HFFc6 (cell line): ENCODE measurements at places on chromosomes 1 and 21.
A peak's percentile ranks its signal among the peaks of the same experiment; 100 is the strongest.

DNA sequence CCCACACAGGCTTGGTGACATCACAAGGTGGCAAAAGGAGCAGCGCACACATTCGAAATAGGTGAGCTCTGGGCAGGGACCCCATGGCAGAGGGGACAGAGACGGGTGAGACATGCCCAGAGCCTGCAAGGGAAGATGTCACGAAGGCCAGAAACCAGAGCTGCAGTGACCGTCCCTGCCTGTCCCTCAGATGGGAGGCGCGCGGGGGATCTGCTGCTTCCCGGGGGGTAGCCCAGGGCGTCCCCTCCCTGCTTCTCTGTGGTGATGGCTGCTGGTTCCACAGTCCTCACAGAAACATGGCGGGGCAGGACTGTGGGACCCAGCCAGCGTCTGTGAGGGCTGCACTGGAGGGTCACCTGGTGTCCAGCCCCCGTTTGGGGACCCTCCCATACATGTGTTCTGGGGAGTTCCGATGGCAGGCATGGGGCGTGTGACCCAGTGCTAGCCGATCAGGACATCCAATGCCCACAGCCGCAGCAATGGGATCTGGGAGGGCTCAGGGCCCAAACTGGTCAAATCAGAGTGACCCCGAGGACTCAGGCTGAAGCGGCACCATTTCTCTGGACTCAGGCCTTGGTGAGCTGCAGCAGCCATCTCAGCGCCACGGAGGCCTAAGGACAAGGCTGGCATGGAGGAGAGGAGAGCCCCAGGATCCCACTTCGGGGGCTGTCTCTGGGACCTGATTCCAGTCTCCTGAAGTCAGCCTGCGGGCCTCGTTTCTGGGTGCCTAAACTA is 20.7 kb upstream of the SPSB1 start:
- no peak overlapping the region for H3K27ac ChIP-seq
- no peak for DNase-seq
- peaks cover 31% of the 10 kb centered on the region for H3K4me1 ChIP-seq
- no peak overlapping the region for H3K4me3 ChIP-seq

GRCh38 chr1:28973596-28974421 is 59.4 kb downstream of the EPB41 start:
- H3K36me3 ChIP-seq: 0 out of 2 replicates have a peak, but pooled peaks cover 5% of the 10 kb centered on the region
- H3K27me3 ChIP-seq: peaks cover 3% of the 10 kb centered on the region; the same call in 1 of the 2 replicates
- H3K4me3 ChIP-seq: peak overlapping the region; percentile 27
- peak overlapping the region; percentile 96 for H3K27ac ChIP-seq
- H3K4me1 ChIP-seq: peaks cover 42% of the 10 kb centered on the region

DNA sequence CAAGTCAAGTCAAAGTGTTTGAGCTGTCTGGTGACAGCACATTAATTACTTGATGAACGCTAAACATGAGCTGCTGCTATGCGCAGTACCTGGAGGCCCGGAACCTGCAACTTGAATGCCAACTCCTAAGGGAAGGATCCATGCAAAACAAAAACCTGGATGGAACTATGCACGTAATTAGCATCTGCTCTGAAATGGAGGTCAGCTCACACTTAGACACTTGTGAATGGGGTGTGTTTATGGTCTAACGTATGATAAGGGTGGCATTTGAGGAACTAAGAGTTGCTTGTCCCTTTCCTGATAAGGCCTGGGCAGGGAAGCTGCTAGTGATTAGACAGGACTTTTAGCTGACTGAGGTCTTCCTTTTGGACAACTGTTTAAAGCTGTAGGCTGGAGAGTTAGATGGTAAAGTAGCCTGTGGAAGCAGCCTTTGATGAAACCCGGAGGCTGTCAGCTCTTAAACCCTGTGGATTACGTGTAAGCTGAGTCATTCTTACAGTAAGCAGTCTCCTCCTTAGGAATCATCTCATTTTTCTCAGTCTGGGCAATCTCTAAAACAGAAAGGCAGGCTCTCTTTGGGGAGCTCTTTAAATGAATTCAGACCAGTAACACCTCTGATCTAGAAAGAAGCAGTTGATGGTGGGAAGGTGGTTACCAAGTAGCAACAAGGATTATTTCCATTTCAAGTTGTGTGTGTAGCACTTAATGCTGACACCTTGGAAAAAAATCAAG is 6.8 kb downstream of the TENT5C start:
- H3K4me1 ChIP-seq: peaks cover 40% of the 10 kb centered on the region
- H3K27ac ChIP-seq: peak overlapping the region; percentile 70
- H3K27me3 ChIP-seq: peaks cover 5% of the 10 kb centered on the region
- H3K36me3 ChIP-seq: no peaks in the 10 kb centered on the region
- no peak overlapping the region; the same call in 1 of the 2 replicates for H3K4me3 ChIP-seq

DNA sequence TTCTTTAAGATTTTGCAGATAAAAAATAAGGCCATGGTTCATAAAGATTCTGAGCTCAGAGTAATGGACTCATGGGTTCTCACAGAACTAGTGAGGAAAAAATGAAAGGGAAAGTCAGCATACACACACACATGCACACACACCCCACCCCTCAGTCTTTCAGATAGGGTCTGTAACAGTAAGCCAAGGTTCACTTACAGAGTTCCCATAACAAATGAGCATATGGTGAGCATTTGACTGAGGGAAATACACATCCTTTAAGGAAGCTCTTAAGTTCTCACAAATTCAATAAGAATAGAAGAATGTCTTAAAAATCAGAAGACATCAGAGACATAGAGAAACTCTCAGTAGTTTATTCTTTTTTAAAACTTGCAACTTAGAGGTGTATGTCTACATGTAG is 57.9 kb downstream of the NTMT2 start:
- no peak overlapping the region for H3K4me3 ChIP-seq
- peaks cover 24% of the 10 kb centered on the region for H3K4me1 ChIP-seq

- peaks cover 25% of the 10 kb centered on the region for H3K27me3 ChIP-seq
- H3K27ac ChIP-seq: no peak overlapping the region
- no peak for DNase-seq
- H3K4me3 ChIP-seq: no peak overlapping the region
- H3K4me1 ChIP-seq: no peaks in the 10 kb centered on the region
- H3K36me3 ChIP-seq: no peaks in the 10 kb centered on the region
These were observed 66.7 kb downstream of the ATP1A1 start for GRCh38 chr1:116439701-116440100.

GRCh38 chr1:8011016-8011415 is 15.1 kb downstream of the ERRFI1 start:
- peaks cover 36% of the 10 kb centered on the region for H3K4me1 ChIP-seq
- DNase-seq: no peak
- no peaks in the 10 kb centered on the region for H3K27me3 ChIP-seq
- no peak overlapping the region for H3K27ac ChIP-seq
- no peak overlapping the region for H3K4me3 ChIP-seq

DNA sequence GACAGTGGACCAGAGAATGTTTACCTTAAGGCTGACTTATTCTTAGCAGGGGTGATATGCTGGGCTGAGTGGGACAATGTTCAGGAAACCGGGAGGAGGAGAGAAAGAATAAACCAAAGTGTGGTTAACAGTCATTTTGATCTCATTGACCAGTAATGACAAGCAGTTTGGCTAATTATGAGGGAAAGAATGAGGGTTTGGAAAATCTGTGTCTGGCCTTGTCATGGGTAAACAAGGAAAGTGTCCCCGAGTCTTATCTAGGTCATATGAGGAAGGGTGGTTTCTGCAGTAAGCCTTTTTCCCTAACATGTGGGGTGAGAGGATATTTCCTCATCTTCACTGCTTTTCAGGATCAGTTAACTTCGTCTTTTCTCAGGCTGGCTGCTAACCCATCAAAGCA is 155.0 kb downstream of the TPR start:
- no peak for DNase-seq
- no peaks in the 10 kb centered on the region for H3K36me3 ChIP-seq
- H3K4me3 ChIP-seq: no peak overlapping the region
- peaks cover 14% of the 10 kb centered on the region; the same call in 1 of the 2 replicates for H3K4me1 ChIP-seq
- peaks cover 4% of the 10 kb centered on the region for H3K27me3 ChIP-seq

GRCh38 chr1:245666412-245666811 is 511.6 kb downstream of the KIF26B start:
- H3K27ac ChIP-seq: no peak overlapping the region
- peaks cover 2% of the 10 kb centered on the region; the same call in 1 of the 2 replicates for H3K27me3 ChIP-seq
- no peak for DNase-seq
- no peaks in the 10 kb centered on the region for H3K4me1 ChIP-seq

GRCh38 chr1:168631671-168632400 is 55.4 kb downstream of the XCL1 start:
- no peak overlapping the region for H3K27ac ChIP-seq
- H3K36me3 ChIP-seq: no peaks in the 10 kb centered on the region
- H3K27me3 ChIP-seq: peaks cover 2% of the 10 kb centered on the region; the same call in 1 of the 2 replicates

GRCh38 chr1:27606708-27607238 is 2.8 kb upstream of the AHDC1 start:
- DNase-seq: peak; percentile 43
- H3K27ac ChIP-seq: peak overlapping the region; percentile 54
- H3K36me3 ChIP-seq: no peaks in the 10 kb centered on the region
- peaks cover 21% of the 10 kb centered on the region for H3K4me1 ChIP-seq
- H3K27me3 ChIP-seq: peaks cover 3% of the 10 kb centered on the region
- H3K4me3 ChIP-seq: no peak overlapping the region

- DNase-seq: no peak
- H3K36me3 ChIP-seq: 0 out of 2 replicates have a peak, but pooled peaks cover 5% of the 10 kb centered on the region
These were observed 3.8 kb upstream of the PIGC start for GRCh38 chr1:172447641-172448040.

- peaks cover 2% of the 10 kb centered on the region for H3K36me3 ChIP-seq
- no peaks in the 10 kb centered on the region for H3K4me1 ChIP-seq
- no peak overlapping the region for H3K4me3 ChIP-seq
These were observed 21.4 kb upstream of the CHIT1 start for GRCh38 chr1:203250911-203251310.

GRCh38 chr1:166956872-166957271 is 18.5 kb downstream of the ILDR2 start:
- no peak overlapping the region for H3K27ac ChIP-seq
- peaks cover 15% of the 10 kb centered on the region for H3K4me1 ChIP-seq
- H3K36me3 ChIP-seq: no peaks in the 10 kb centered on the region
- peaks cover 6% of the 10 kb centered on the region for H3K27me3 ChIP-seq

DNA sequence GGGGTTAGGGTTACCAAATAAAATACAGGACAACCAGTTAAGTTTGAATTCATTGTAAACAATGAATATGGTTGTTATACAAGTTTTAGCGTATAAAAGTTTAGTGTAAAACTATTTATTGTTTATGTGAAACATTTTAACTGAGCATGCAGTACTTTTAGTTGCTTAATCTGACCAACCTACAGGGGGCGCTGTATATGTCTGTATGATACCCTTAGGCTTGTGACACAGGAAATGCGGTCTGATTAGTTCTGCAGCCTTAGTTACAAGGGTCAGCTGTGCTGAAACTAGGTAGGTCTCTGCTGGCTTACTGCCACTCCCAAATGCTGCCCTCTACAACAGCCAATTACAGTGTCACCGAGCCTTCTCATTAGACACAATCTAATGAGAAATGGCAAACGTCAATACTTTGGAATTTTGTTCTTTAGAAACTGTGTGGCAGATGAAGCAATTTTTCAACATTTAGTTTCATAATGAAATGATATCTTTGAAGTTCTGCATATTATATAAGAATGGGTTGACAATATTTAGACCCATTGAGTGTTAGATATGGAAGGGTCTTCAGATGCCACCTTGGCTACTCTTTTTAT is 56.2 kb downstream of the NTNG1 start:
- no peaks in the 10 kb centered on the region; the same call in 1 of the 2 replicates for H3K4me1 ChIP-seq
- no peak overlapping the region for H3K27ac ChIP-seq
- H3K4me3 ChIP-seq: no peak overlapping the region
- H3K36me3 ChIP-seq: no peaks in the 10 kb centered on the region
- no peaks in the 10 kb centered on the region for H3K27me3 ChIP-seq
- no peak for DNase-seq

GRCh38 chr1:231779081-231779480 is 152.5 kb downstream of the DISC1 start:
- no peak for DNase-seq
- H3K4me3 ChIP-seq: no peak overlapping the region
- H3K4me1 ChIP-seq: peaks cover 52% of the 10 kb centered on the region
- H3K36me3 ChIP-seq: no peaks in the 10 kb centered on the region

DNA sequence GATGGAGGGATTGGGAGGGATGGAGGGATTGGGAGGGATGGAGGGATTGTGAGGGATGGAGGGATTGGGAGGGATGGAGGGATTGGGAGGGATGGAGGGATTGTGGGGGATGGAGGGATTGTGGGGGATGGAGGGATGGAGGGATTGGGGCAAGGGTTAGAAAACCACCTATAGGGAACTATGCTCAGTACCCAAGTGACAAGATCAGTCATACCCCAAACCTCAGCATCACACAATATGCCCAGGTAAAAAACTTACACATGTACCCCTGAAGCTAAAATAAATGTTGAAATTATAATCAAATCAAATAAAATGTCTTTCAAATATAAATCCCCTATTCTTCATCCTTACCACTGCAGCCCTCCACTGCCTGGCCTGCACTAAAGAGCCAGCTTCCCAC is 72.8 kb upstream of the HNRNPU start:
- H3K27ac ChIP-seq: no peak overlapping the region
- H3K4me3 ChIP-seq: no peak overlapping the region
- no peaks in the 10 kb centered on the region for H3K36me3 ChIP-seq
- H3K4me1 ChIP-seq: no peaks in the 10 kb centered on the region
- no peaks in the 10 kb centered on the region; the same call in 1 of the 2 replicates for H3K27me3 ChIP-seq
- no peak for DNase-seq

GRCh38 chr1:20846461-20847374 is 59.6 kb upstream of the HP1BP3 start:
- no peaks in the 10 kb centered on the region; the same call in 1 of the 2 replicates for H3K27me3 ChIP-seq
- peaks cover 30% of the 10 kb centered on the region for H3K4me1 ChIP-seq
- H3K4me3 ChIP-seq: no peak overlapping the region; the same call in 1 of the 2 replicates
- peaks cover 51% of the 10 kb centered on the region for H3K36me3 ChIP-seq
- DNase-seq: peak; percentile 11

DNA sequence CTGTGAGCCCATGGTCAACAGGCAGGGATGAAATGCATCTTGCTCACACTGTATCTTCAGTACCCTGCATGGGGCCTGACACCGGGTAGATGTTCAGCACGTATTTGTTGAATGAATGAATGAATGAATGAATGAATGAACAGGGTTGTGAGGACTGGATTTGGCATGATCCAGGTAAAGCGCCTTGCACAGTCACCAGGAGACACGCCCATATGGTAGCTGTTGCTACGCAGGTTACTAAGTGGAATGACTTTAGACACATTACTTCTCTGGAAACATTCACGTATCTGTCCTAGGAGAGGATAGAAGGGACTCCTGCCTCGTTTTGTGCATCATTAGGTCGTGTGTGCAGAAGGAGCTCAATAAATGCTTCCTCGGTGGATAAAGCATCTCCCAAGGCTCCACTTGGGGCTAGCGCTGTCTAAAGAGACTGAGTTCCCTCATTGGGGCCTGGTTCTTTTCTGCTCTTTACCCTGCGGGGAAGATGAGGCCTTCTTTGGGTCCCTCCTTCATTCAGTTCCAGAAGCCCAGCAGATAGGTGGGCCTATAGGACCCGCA is 54.2 kb downstream of the NDUFS5 start:
- H3K27ac ChIP-seq: no peak overlapping the region
- no peaks in the 10 kb centered on the region for H3K36me3 ChIP-seq
- H3K4me3 ChIP-seq: peak overlapping the region; percentile 73
- peaks cover 6% of the 10 kb centered on the region; the same call in 1 of the 2 replicates for H3K27me3 ChIP-seq
- H3K4me1 ChIP-seq: peaks cover 16% of the 10 kb centered on the region
